ENCODE measurements at places on chromosomes 11 and 22.

DNA sequence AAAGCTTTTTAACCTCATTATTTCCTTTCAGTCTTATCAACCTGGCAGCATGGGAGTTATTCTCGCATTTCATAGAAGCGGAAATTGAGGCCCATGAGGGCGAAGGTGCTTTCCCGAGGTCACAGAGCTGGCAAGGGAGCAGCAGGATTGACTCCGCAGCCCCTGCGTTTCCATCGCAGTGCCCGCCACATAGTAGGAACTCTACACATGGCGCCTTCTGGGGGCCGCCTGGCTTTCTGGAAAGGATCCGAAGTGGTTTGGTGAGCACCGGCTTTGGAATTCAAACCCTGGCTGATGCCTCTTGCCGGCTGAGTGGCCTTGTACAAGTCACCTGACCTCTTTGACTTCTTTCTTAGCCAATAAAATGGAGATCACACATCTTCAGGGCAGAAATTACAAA, 93.4 kb downstream of the CEP164 start:
- no peak for DNase-seq

DNA sequence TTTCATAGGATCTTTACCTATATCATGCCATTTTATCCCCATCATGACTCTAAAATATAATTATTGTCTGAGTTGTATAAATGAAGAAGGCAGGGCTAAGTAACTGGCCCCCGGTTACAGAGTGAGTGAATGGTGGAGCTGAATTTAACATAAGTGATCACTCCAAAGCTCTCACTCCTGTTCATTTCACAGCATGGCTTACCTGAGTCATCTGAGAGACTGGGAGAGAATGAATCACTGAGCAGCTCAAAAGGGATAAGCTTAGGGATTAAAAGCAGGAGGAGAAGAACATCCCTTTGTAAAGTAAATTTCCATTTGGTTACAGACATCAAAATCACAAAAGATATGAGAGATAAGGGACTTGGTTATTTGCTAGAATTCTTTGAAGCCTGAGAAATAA, 294.0 kb upstream of the CTSC start:
- no peak for DNase-seq

- DNase-seq: no peak
Measured at GRCh38 chr22:22408731-22409696, 99.5 kb downstream of the ZNF280B start.

DNA sequence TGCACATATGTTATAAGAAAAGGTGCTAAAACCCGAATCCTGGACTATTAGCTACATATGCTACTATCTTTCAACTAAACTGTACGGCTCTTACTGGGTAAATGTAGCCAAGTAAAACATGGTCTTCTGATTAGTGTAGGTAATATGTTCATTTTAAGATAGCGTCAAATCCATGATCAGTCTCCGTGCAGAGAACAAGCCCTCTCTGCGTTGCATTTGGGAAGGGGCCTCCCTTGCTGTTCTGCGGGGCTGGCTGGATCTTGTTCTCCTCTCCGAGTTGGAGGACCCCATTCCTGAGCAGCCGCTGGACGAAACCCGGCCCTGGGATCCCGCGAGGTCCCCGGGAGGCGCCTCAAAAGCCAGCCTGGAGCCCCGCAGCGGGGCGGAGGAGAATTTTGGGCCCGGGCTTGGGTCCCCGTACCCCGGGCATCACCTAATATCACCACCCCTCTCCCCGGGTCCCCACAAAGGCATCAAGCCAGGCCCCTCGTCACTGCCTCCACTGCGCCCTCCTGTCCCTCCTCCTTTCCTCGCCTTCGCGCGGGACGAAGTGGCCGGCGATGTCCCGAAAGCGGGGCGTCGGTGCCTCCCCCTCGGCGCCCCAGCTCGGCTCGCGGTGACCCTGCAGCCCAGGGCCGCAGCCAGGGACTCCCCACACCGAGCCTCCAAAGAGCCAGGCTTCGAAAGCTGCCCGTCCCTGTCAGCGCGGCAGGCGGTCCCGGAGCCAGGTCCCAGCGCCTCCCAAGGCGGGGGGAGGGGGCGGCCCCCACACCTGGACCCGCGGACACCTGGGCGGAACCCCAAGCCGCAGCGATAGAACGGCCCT, 54.5 kb upstream of the FBXO3 start:
- DNase-seq: no peak

- no peak for DNase-seq
Measured at GRCh38 chr11:3170756-3171650, 5.9 kb upstream of the OSBPL5 start.

DNA sequence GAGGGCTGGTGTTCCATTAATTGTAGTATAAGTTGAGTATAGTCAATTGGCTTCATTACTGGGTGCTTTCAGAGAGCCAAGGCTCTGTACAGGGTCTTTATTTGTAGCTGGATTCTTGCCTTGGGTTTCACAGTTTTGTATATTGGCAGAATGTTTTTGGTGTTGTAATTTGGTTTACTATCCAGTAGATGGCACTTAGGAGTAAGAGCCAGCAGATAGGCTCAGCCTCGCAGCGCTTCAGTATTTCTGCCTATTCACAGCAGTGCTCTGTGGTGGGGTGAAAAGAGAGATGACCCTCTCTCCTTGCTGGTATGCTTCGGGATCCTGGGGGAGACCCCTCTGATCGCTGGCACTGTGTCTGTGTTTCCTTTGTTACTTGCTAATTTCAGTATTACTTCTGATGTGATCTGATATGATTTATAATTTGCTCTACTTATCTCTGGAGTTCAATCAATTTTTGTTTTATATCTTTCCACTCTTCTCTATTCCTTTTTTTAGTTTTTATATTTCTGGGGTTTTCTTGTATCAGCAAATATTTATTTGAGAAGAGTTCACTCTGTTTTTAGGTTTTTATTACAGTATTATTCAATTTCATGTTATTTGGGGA, 52.2 kb downstream of the ANO5 start:
- DNase-seq: no peak

DNA sequence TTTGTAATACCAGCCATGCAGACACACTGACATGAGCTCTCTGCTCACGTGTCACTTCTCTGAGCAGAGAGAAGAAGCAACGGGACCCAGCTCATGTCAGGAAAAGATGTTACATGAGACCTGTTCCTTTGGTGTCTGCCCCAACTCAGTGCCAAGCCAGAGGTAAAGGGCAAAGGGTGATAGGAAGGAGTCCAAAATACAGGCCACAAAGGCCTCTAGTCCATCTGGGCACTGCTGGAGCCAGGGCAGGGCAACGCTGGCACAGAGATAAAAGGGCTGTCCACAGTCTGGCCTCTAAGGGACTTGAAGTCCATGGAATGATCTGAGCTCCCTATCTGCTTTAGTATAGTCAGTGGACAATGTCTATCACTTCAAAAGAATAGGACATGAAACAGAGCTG, 79.3 kb downstream of the SLC1A2 start:
- no peak for DNase-seq

DNA sequence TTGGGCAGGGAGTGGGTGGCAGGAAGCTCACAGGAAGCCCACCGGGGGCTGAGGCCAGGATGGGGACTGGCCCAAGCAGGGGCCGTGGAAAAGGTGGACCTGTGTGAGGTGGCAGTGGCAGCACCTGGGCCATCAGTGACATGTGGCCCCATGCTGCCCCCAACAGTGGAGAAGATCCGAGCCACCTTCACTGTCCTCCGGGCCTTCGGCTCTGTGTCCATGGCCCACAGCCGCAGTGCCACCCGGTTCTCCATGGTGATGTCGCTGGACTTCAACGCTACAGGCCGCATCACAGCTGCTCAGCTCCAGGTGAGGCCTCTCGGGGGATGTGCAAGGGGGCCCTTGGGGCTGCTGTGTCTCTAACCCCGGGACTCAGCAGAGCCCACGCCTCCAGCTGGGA, 37.9 kb downstream of the MYO18B start:
- no peak for DNase-seq

GRCh38 chr11:70497536-70498075, 99.3 kb downstream of the CTTN start:
- DNase-seq: no peak

GRCh38 chr11:69172674-69173073, 16.9 kb downstream of the SMIM38 start:
- no peak for DNase-seq

- DNase-seq: no peak
Measured at GRCh38 chr11:119094816-119095065, 6.9 kb downstream of the DPAGT1 start.

GRCh38 chr11:114209904-114210303, 86.3 kb upstream of the NNMT start:
- DNase-seq: no peak

DNA sequence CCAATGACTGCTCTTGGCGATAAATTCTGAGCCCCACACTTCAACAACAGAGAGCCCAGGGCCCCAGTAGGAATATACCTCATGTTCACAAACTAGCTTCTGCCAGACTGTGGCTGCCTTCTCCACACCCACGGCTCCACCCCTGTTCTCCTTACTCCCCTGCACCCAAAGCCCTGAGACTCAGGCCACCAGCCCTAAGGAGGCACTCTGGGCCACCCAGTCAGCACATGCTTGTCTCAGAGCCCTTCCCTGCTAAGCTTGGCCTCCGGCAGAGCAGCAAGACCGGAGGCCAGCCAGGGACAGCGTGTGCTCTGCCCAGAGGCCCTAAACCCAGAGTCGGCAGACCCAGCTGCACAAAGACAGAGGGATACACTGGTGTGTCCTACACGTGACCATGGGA, 27.9 kb downstream of the SPATA19 start:
- no peak for DNase-seq

DNA sequence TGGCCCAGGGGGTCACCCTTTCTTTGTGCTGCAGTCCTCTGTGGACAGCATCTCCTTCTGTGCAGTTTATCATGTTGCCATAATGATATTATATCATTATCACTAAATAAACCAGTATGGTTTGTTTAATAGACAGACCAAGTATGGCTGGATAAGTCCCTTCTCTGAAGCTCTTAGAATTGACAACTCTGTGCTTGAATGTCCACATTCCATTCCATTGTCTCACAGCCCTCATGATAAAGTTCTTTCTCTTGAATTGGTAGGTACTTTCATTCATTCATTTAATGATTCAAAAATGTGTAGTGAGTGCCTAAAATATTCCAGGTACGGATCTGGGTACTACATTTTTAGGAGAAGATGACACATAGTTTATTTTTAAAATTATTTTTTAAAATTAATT, 7.8 kb downstream of the RPS6KA4 start:
- no peak for DNase-seq

- DNase-seq: no peak
Measured at GRCh38 chr22:42931421-42932196, 74.5 kb upstream of the ARFGAP3 start.

- DNase-seq: no peak
Measured at GRCh38 chr11:1573903-1574237, 1.8 kb upstream of the DUSP8 start.

- DNase-seq: no peak
Measured at GRCh38 chr11:75270896-75271418, 30.4 kb downstream of the TPBGL start.
